SK-MEL-5 (cell line): ENCODE measurements at places on chromosomes 6 and 20. TPM values are rescaled to one million over a fixed set of nuclear protein-coding genes. Genes with fewer than 3 reads are reported as not detected.

Gene CYP39A1
- 0.34 and 0.56 TPM in 2 replicates for total RNA-seq

Gene ZSCAN9
- total RNA-seq = 9.0 and 9.9 TPM in 2 replicates

Gene ECT2L
- 0.03 TPM in 1 of 2 replicates, not detected in the other for total RNA-seq

Gene DACT2
- total RNA-seq = not detected in 2 replicates

Gene UFL1
- 22.6 and 24.2 TPM in 2 replicates for total RNA-seq

Gene RIMS4
- total RNA-seq = 10.7 and 10.9 TPM in 2 replicates

Gene SYCP2
- total RNA-seq = 3.9 and 4.9 TPM in 2 replicates

Gene REM1
- total RNA-seq = not detected in 2 replicates

Gene MROH8
- 2.9 and 8.2 TPM in 2 replicates for total RNA-seq

Gene SLC26A8
- not detected in 2 replicates for total RNA-seq

Gene TRIM10
- not detected in 2 replicates for total RNA-seq

Gene SSTR4
- not detected in 2 replicates for total RNA-seq

Gene GPR6
- not detected in 2 replicates for total RNA-seq

Gene WTAP
- 59.6 and 59.7 TPM in 2 replicates for total RNA-seq

Gene SKIC2
- 21.4 and 28.3 TPM in 2 replicates for total RNA-seq

Gene CRISP3
- not detected in 2 replicates for total RNA-seq

Gene MLN
- total RNA-seq = not detected in 2 replicates

Gene CYP24A1
- not detected in 2 replicates for total RNA-seq

Gene RAET1L
- total RNA-seq = not detected in 2 replicates

Gene HSP90AB1
- 1,764 and 1,784 TPM in 2 replicates for total RNA-seq

Gene C4A
- 1.6 and 2.2 TPM in 2 replicates for total RNA-seq

Gene ZBP1
- total RNA-seq = 0.16 TPM in 1 of 2 replicates, not detected in the other

Gene HAO1
- not detected in 2 replicates for total RNA-seq

Gene SAMD5
- 1.8 and 2.2 TPM in 2 replicates for total RNA-seq

Gene RIMS1
- not detected in 2 replicates for total RNA-seq

Gene PARD6B
- 4.8 and 5.9 TPM in 2 replicates for total RNA-seq

Gene TRERF1
- 2.3 and 2.7 TPM in 2 replicates for total RNA-seq

Gene GJA1
- total RNA-seq = 0.21 and 0.32 TPM in 2 replicates

Gene POM121L2
- total RNA-seq = 0.05 TPM in 1 of 2 replicates, not detected in the other

Gene NELFE
- 81.9 and 91.0 TPM in 2 replicates for total RNA-seq

Gene HMGCLL1
- total RNA-seq = not detected in 2 replicates

Gene SGK1
- 574 and 592 TPM in 2 replicates for total RNA-seq

Gene LGSN
- total RNA-seq = 0.32 TPM in 1 of 2 replicates, not detected in the other

Gene ENPP3
- 0.66 and 1.5 TPM in 2 replicates for total RNA-seq

Gene KIF6
- total RNA-seq = 20.5 and 23.6 TPM in 2 replicates

Gene DEFB124
- total RNA-seq = not detected in 2 replicates

Gene C20orf144
- total RNA-seq = not detected in 2 replicates

Gene SGK2
- 0.29 TPM in 1 of 2 replicates, not detected in the other for total RNA-seq

Gene SLC22A7
- not detected in 2 replicates for total RNA-seq

Gene VAPB
- total RNA-seq = 26.7 and 27.8 TPM in 2 replicates

Gene GABRR1
- not detected in 2 replicates for total RNA-seq

Gene CHD6
- total RNA-seq = 23.5 and 27.7 TPM in 2 replicates

Gene OVOL2
- not detected in 2 replicates for total RNA-seq

Gene POU5F1
- total RNA-seq = not detected in 2 replicates

Gene NTSR1
- not detected in 2 replicates for total RNA-seq

Gene EPPIN
- total RNA-seq = not detected in 2 replicates

Gene ADGB
- total RNA-seq = not detected in 2 replicates

Gene PRND
- total RNA-seq = not detected in 2 replicates

Gene AIG1
- total RNA-seq = 5.8 and 8.0 TPM in 2 replicates

Gene RBBP8NL
- total RNA-seq = 0.03 TPM in 1 of 2 replicates, not detected in the other

Gene DSE
- total RNA-seq = 0.40 and 1.0 TPM in 2 replicates

Gene MYO6
- total RNA-seq = 6.2 and 6.9 TPM in 2 replicates

Gene EZR
- total RNA-seq = 59.8 and 69.4 TPM in 2 replicates

Gene SIGLEC1
- total RNA-seq = not detected in 2 replicates

Gene LAMP5
- not detected in 2 replicates for total RNA-seq
